ENCODE measurements at places on chromosomes 4 and X.
A peak's percentile ranks its signal among the peaks of the same experiment; 100 is the strongest.

GRCh38 chr4:106287353-106287969 is 28.5 kb downstream of the TBCK start:
- DNase-seq: no peak

GRCh38 chr4:157810137-157810774 is 362.6 kb downstream of the GASK1B start:
- no peak for DNase-seq

DNA sequence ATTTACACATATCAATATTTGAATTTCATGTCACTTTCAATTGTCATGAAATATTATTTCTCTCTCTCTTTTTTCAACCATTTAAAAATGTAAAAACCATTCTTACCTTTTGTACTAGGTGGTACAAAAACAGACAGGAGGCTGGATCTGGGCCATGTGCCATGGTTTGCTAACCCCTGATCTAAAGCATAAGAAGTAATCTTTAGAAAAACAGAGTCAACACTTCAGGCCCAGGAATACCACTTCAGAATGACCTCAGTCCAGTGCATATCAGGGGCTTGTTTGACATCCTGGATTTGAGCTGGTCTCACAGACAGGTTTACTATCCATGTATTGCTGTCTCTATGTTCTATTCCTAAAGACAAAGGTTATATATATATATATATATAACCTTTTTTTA is 102.5 kb downstream of the DCHS2 start:
- DNase-seq: no peak

DNA sequence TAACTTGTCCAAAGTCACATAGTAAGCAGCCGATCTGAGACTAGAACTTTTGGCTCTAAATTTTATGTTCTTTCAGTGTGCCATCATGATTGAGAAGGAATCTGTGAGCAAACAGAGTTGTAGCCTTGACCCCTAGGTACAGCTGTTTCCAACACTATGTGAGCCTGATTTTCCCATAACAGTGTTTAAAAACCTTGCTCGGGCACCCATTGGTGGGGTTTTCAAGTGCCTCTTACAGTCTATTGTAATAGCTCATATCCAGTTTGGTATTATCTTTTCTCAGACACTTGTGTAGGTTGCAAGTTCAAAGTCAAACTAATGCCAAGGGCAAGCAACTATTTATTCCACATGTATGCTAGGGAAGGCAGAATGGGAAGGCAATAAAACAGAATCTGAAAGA is 467.9 kb downstream of the INPP4B start:
- no peak for DNase-seq

DNA sequence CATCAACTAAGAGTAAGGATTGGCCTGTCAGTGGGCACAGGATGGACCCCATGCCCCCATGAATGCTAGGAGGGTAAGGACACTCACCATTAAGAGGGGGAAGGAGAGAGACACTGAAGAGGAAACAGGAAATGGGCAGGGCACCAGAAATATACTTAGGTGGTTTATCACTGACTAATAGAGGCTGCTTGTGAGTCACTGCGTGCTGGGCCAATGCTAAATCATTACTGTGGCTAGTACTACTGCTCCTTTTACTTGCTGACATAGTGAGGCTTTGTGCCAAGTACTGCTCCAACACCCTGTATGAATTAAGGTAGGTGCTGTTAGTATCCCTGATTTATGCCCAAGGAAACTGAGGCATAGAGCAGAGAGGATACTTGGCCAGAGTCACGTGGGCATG is 130.4 kb upstream of the FRMPD4 start:
- DNase-seq: no peak

GRCh38 chr4:55446578-55446922 is 50.8 kb downstream of the TMEM165 start:
- DNase-seq: no peak

GRCh38 chr4:74661427-74662201 is 132.7 kb downstream of the BTC start:
- DNase-seq: no peak

DNA sequence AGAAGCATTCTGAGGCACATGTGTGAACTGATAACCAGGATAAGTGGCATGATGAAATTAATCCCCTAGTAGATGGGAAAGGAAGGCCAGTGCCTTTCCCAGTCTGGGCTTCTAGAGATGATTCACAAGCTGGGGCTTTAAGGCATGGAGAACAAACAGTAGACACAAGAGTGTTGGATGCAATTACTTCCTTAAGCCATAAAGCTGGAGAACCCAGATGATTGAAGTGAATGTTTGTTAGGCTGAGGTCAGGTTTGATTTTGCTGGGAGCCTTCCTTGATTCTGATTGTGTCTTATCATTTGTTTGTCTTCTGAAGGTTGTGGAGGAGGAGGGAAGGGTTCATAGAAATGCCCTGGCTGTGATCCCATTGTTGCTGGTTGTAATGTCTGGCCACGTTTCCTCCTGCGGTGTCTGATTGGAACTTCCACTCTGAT is 125.2 kb downstream of the NHS start:
- DNase-seq: no peak

DNA sequence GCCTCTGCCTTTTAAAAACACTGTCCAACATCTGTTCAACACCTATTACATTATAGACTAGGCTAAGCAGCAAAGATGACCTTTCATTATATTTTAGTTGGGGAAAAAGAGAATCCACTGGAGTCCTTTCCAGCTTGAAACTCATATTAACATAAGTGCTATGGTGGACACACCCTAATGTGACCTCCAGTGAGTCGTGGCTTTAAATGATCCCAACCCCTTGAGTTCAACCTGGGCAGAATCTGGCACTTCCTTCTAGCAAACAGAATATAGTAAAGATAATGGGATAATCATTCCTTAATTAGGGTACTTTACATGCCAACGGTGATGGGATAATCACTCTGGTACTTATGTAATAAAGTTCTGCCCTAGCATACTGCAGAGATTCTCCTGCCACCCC is 162.6 kb downstream of the MAB21L2 start:
- DNase-seq: no peak

DNA sequence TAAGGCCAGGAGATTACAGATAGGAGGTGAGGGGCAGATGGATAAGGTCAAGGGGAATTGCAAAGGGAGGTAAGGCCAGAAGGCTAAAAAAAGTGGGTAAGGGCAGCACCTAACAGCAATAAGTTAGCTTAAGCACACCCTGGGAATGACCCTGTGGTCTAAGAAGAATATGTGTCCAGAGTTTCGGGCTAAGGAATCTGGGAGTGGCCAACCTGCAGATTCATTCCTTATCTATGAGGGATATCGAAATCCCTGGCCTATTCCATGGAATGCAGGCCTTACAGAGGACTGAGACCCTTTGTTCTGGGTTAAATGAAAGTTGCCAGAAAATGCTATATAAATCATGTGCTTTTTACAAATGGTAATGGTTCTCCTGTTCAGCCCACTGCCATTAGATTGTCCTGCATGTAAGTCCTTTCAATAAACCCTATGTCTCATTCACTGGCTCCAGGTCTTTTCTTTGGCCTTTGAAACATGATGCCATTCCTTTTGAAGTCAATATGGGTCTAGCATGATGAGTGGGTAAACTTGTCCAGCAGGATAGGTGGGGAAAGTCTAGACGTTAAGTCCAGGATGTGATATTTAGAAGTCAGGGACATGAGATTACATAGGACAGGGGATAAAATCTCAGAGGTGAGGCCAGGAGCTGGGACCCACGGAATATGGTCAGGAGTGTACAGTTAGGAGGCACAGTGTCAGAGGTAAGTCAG is 226.2 kb downstream of the TACR3 start:
- no peak for DNase-seq

DNA sequence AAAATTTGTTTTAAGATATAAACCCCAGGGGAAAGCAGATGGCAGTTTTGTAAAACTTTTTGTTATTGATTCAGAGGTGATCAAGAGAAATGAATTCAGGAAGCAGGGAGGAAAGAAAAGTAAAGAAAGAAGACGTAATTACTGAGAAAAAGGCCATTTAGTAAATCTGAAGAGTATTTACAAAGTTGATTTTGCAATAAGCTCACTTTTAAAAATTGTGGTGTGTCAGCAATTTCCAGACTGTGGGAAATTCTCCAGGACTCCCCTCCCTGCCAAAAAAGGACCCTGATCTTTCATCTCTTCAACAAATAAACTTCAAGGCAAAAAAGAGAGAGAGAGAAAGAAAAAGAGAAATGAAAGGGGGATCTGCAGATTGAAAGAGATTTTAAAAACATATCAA is 36.6 kb downstream of the PCYT1B start:
- DNase-seq: no peak

DNA sequence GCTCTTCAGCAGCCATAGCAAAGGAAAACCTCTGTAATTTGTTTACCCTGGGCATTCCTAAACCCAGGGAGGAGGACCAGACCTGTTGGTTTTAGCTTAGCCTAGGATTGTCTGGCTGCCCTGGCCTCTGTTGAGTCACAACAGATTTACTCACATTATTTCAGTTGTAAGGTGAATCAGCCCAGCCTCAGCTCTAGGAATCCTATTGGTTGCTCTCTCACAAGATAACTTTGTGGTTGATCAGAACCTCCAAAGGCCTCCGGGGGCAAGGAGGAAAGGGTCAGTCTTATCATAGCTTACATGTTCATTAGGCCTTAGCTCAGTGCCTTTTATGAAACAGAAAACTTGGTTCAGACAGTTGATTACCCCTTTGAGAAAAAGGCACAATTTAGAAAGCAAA is 41.0 kb downstream of the PDK3 start:
- no peak for DNase-seq

- DNase-seq: no peak
Observed at GRCh38 chr4:7417639-7418038, 17.1 kb downstream of the PSAPL1 start.

DNA sequence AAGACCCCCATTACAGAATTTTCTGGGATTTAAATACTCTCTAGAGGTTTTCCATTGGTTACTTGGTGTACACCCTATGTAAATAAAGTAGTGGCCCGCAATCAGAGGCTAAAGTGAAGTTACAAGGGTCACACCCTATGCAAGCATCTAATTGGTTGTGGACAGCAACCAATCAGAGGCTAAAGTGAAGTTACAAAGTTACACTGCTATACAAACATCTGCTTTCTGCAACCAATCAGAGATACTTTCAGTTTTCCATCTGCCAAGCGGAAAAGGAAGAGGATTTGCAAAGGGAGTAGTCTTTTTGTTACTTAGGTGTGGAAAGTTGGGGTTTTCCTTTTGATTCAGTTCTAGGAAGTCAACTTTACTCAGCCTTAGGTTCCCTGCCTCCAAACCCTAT is 2.0 kb upstream of the ATRX start:
- DNase-seq: peak; percentile 59
